ENCODE measurements at places on chromosomes 12 and 14.

DNA sequence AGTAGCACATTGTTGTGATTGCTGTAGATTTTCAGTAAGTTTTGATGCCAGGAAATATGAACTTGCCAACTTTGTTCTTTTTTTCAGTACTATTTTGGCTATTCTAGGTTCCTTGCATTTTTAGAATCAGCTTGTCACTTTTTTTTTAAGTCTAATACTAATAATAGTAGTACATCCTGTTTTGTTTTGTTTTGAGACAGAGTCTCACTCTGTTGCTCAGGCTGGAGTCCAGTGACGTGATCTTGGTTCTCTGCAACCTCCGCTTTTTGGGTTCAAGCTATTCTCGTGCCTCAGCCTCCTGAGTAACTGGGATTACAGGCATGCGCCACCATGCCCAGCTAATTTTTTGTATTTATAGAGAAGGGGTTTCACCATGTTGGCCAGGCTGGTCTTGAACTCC lies 16.5 kb downstream of the PWP1 start:
- DNase-seq = no peak

DNA sequence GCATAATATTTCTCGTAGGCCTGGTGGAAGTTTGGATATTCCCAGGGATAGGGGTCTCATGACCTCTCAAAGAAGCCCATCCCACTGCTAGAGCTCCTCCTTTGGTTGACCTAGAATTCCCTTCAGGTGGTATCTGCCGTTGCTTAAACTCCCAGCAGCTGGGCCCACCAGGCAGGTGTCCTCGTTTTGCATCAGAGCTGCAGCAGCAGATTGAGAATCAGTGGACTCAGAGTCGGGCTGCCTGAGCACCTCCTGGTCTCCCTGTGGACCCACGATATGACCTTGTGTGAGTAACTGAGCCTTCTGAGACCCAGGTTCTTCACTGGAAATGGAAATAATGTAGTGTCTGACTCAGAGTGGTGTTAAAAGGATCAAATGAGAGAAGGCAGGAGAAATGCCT lies 132.7 kb downstream of the PAPOLA start:
- DNase-seq = no peak

GRCh38 chr12:62841846-62842245 lies 93.1 kb downstream of the PPM1H start:
- DNase-seq = no peak

DNA sequence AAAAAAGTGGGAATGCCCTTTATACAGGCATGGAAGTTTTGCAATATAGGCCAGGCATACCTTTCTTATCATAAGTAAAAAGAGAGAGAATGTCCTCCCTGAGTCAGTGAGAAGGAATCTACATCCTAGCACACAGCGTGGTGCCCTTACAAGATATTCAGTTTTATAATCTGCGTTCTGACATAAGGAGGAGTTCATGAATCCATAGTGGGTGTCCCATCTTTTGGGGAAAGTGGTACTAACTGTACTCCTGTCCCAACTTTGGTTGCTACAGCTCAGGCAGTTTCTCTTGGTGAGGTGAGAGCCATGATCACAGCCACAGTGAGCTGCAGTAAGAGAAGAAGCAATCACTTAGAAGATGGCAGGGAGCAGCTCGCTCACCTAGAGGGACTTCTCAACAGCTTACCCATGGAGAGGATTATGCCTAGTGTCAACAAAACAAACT lies 332.9 kb downstream of the BCAT1 start:
- peak; percentile 62 for DNase-seq

DNA sequence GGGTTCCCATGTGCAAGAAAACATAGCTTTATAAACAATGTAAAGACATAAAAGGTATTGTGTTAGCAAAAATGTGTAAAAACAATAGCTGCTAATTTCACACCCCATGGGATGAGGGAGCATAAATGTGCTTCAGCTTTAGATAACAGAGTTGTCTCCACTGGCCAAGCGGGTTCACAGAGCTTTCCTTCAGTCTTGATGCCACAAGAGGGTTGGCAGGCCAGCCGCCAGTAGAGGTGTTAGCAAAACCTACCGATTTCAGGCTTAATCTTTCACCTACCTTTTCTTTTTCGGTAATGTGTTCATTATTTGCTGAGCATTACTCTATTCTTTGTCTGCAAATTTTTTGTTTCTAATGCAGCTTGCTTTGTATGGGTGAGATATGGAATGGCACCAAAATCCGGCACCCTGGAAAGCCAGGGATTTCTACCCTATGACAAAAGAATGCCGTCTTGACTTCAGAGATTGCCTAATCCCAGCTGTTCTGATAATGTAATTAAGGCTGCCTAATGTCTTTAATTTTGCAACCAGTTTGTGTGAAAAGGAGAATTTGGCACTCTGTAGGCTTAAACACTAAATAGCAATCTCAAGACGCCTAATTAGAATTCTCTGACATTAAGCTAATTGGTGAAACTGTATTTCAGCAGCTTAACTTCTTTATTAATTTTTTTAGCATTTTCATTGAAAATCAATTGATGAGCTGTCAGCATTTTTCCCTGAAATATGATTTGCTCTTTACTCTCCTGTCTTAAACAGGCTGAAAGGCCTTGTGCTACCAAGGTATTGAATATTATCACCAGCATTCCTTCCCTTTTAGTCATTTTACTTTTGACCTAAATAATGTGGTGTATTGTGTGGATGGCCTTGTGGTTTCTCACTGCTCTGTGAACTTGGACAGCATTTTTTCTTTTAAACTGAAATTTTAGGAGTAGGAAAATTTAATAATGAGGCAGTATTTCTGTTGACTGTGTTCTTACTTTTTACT lies 60.7 kb downstream of the POLR3B start:
- peak; percentile 51 for DNase-seq

DNA sequence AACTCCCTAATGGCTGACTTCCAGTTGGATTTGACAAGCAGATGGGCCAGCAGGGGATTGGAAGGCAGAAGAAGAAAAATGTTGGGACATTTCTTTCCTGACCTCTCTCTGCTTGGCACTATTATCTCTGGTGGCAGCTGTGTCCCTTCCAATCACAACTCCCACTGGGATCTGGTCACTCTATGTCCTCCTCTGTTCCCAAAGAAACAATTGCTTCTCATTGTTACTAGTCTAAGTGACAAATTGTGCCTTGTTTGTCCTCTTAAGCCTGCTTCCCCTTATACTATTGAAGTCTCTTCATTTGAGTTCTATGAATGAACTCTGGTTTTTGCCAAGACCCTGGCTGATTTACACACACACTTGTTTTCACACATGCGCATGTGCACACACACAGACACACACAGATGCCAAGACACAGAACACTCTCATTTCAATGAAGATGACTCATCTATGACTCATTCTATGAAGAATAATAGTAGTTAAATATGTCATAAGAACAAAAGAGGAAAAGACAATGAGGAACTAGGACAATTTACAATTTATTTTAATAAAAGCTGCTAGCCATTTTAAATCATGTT lies 83.0 kb upstream of the FAR2 start:
- DNase-seq = peak; percentile 47

DNA sequence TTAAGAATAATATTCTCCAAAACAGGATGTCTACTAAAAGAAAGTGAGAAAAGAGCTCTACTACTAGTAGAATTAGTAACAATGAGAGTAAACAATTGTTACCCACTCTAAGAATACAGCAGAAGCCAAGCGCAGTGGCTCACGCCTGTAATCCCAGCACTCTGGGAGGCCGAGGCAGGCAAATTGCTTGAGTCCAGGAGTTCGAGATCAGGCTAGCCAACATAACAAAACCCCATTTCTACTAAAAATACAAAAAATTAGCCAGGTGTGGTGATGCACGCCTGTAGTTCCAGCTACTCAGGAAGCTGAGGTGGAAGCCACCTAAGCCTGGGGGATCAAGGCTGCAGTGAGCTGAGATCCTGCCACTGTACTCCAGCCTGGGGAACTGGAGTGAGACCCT lies 4.7 kb downstream of the DNAJC14 start:
- no peak for DNase-seq

GRCh38 chr14:59253527-59253926 lies 65.1 kb downstream of the DAAM1 start:
- no peak for DNase-seq

- DNase-seq = no peak
These were observed 78.7 kb downstream of the PRORP start for GRCh38 chr14:35201066-35201465.

- DNase-seq = no peak
These were observed 44.0 kb upstream of the OAS1 start for GRCh38 chr12:112862636-112863290.

DNA sequence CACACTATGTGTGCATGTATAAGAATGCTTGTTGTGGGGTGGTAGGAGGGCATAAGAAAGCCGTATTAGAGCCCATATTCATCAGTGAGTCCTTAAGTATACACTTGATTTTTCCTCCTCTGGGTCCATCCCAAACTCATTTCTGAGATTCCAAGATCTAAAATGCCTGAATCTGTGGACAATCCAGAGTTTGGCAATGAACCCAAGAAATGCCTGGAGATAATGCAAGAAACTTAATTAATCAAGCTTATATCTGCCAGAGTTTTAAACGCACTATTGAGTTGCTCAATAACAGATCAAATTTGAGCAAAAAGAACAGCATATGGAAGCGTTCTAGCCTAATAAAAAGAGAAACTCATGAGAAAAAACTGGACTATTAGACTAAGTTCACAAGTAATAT lies 143.4 kb upstream of the NAV3 start:
- no peak for DNase-seq

GRCh38 chr12:124601706-124602105 lies 34.3 kb upstream of the NCOR2 start:
- no peak for DNase-seq

- DNase-seq = no peak
These were observed 5.4 kb upstream of the TAS2R46 start for GRCh38 chr12:11067514-11067913.

DNA sequence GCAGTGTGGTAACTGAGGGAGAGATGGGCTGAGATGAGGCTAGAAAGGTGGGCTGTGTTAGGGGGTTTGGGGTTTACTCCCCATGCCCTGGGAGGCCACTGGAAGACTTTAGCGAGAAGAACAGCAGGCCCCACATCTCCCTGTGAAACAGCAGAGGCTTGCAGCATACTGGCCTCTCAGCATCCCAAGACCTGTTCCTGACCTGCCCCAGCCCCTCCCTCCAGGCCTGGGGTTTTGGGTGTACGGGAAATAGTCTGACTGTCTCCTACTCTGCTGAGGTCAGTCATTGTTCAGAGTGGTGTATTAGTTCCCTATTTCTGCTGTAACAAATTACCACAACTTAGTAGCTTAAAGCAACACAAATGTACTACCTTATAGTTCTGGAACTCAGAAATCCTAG lies 103.5 kb upstream of the HIF1A start:
- no peak for DNase-seq

- DNase-seq = no peak
These were observed 121.2 kb downstream of the PRICKLE1 start for GRCh38 chr12:42468341-42468821.

- peak; percentile 3 for DNase-seq
These were observed 94.7 kb upstream of the OR4E1 start for GRCh38 chr14:21768116-21768874.

- no peak for DNase-seq
These were observed at the start of gene CCDC63 for GRCh38 chr12:110846615-110847566. Gene CCDC63 (plus strand): TSS chr12:110846987. CDS start chr12:110852955, 5,968 bp downstream.

DNA sequence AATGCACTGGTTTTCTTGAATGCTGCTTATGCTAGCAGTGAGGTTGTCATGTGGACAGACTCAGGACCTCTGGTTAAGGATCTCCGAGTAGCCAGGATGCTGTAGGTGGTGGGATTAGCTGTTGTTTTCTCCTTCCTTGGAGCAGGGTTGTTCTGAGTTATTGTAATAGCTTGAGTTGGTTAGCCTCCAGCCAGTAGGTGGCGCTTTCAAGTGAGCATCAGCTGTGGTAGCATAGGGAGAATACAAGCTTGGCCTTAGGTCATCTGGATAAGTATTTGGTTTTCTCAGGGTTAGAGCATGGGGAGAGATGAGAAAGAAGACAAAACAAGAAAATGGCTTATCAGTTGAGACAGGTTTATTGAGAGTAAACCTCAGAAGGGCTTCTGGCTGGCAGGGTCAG lies 299.7 kb upstream of the FBXO33 start:
- no peak for DNase-seq

- peak; percentile 22 for DNase-seq
These were observed 507 bp downstream of the AHSA1 start for GRCh38 chr14:77458249-77458950.

GRCh38 chr14:73610687-73611086 lies 1.6 kb upstream of the ACOT6 start:
- no peak for DNase-seq

DNA sequence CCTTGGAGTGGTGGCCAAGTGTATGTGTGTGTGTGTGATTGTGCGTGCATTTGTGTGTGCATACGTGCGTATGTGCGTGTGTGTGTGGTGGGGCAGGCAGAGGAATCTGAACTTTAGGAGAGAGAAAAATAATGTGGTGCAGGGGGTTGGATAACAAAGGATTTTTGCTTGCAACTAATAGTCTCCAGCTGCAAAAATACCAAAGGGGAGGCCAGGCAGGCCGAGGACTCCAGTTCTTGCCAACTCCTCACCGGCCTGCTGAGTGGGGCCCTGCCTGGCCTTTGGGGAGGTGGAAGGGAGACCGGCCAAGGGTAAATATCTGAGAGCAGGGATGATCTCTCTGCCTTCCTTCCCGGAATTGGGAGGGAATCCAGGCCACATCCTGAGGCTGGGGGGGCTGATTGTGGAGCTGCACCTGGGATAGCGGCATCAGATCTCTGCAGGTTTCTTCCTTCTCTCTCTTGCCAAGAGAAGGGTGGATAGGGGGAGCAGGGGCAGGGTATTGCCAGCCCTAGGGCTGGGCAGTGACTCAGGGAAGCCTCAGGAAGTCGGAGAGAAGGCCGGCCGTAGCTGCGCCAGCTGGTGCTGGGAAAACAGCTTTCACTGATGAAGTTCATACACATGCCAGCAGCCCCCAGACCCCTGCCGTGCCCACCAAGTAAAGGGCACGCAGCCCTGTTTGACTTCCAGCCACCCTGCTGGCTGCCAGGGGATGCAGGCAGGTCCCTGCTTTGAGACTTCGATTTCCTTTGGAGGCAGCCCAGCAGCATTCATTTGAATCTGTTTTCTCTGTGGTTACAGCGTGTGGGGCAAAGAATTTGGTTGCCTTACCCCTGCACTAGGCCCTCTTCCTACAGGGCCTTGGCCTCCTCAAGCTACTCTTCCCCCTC lies 4.6 kb upstream of the LRP1-AS start:
- DNase-seq = no peak

DNA sequence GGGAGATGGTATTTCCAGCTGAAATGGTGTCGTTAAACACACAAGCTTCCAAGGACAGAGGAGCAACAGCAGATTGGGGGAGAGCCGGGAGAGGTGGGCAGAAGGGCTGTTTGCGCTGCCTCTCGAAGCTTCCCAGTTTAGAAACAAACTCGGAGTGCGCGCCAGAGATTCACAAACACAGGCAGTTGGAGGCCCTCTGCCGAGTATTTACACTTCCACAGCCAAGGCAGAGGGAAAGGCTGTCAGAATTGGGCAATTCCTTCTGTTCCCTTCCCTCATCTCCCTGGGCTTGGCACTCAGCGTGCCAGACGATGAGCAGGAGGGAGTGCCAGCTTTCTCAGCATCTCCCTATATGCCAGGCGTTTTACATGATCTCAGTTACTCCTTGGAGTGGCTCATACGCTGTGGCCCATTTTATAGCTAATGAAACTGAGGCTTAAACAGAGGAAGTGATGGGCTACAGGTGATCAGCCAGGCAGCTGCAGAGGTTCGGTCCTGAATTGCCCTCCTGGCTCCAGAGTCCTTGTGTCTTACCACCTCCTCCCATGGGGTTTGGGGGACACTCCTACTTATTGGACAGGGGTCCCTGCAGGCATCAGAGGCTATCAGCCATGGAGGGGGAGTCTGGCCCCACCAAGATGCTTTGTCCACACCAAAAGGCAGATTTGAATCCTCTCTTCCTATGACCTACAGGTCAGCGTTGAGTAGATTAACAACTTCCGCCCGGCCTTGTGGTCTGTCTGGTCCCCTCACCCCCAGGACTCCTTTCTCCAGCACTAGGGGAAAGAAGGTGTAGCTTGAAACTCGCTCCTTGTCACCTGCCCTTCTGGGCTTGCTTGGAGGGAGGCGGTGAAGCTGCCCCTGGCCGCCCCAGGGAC lies 3.1 kb downstream of the FAM222A start:
- no peak for DNase-seq

All from HS-27A (cell line).